ENCODE measurements at places on chromosomes 4 and X. TPM values are rescaled to one million over a fixed set of nuclear protein-coding genes. Genes with fewer than 3 reads are reported as not detected.

The BEX3 gene
- 272 TPM for total RNA-seq

The NEIL3 gene
- total RNA-seq = 8.7 TPM

The VCX3B gene
- not detected for total RNA-seq

The C4orf46 gene
- 9.6 TPM for total RNA-seq

The SULT1B1 gene
- not detected for total RNA-seq

The PCSK1N gene
- total RNA-seq = 47.3 TPM

The VCX3A gene
- not detected for total RNA-seq

The PRDX4 gene
- 263 TPM for total RNA-seq

The SOWAHD gene
- total RNA-seq = not detected

The CITED1 gene
- total RNA-seq = 1.5 TPM

The ADAM29 gene
- total RNA-seq = not detected

The NXF3 gene
- total RNA-seq = not detected

The TRIML2 gene
- total RNA-seq = 39.1 TPM

The RBM47 gene
- 24.1 TPM for total RNA-seq

The TMPRSS11D gene
- total RNA-seq = not detected

The FAM156A gene
- 21.1 TPM for total RNA-seq

The AWAT2 gene
- not detected for total RNA-seq
